ENCODE measurements at places on chromosomes 13 and 19.

DNA sequence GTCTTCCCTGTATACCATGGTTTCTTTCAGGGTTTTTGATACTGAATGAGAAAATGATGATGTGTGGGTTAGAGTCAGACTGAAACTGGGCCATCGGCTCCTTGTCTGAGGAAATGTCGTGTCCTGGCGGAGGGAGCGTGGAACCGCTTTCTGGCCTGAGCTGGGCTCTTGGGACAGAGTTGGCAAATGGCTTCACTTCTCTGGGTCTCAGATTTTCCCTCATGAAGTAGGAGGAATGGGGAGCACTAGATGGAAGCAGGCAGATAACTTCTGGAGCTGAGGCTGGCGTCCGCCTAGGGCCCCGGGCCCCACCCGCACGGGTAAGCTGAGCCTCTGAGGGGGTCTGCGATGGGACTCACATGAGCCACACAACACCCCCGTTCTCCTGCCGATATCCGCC lies 133.3 kb upstream of the WASF3 start:
- no peak for DNase-seq

DNA sequence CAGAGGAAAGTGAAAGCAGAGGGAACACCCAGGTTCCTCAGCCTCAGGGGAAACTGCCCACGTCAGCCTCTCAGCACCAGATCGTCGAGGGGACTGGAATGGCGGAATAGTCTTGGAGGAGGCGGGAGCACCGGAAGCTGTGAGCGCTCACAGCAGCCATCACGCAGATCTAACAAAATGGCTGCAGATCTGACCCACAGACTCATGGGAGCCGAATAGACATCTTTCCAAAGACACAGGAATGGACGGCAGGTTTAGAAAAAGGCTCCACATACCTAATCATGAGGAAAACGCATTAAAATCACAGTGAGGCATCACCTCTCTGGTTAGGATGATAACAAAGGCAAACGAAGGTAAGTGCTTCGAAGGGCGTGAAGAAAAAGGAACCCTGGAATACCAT lies 11.8 kb upstream of the LILRA2 start:
- DNase-seq, result no peak

DNA sequence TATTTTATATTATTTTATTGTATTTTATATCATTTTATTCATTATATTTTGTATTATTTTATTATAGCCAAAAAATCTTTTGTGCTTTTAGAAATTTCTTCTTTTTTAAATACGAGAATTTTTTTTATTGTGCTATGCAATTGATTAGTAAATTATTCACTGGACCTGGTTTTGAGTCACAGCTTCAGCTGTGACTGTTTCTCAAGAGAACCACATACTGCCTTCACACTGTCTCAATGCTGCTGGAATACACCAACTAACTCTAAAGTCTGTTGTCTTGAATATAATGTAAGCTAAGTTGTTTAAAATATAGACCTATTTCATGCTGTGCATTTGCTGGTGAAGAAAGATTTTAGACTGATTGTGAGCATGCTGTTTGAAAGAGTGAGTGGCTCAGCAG lies 423.6 kb downstream of the NDFIP2 start:
- DNase-seq, result no peak

DNA sequence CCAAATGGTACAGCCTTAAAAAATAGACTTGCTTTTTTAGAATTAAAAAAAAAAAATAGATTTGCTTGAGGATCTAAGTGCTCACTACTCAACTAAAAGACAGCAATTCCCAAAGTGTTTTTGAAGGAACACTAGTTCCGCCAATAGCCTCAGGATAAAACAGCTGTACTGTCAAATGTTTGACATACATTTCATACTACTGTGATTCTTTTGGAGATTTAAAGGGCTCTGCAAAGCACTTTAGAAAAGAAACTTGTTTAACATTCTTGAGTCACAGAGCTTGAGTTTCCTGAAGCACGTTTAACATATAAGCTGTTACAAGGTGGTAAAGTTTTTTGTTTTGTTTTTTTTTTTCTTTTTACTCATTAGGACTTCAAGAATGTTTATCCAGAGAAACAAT lies 23.1 kb upstream of the KLF5 start:
- no peak for DNase-seq

GRCh38 chr19:881385-882071 lies 11.5 kb downstream of the MED16 start:
- DNase-seq, result no peak

DNA sequence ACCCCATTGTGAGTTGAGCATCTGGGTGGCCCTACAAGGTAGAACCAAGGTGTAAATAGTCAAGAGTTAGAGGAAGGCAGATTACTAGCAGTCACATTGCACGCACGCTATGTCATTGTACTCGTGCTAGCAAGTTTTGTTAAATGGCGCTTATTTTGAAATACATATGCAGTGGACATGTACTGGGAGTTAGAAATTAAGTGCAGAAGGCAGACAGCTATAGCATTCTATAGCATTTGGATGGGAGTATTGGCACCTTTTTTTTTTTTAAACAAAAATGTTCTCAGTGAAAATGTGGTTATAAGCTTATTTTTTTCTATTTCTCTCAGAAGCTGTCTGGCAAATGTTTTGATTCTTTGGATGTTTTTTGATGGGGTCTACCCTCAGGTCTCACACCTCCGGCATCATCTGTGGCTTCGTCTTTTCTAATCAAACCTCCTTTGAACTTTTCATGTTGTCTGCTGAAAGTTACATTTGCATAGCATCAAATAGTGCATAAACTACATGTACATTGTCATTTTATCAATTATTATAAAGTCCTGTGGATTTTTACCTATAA lies 68.1 kb downstream of the ARHGEF7 start:
- DNase-seq, result no peak

- DNase-seq, result no peak
Observed at GRCh38 chr13:78299832-78300623, 303.3 kb downstream of the POU4F1 start.

GRCh38 chr13:80695841-80696240 lies 354.9 kb upstream of the SPRY2 start:
- DNase-seq, result no peak

- DNase-seq, result no peak
Observed at GRCh38 chr19:49870309-49870901, 3.0 kb upstream of the PNKP start.

DNA sequence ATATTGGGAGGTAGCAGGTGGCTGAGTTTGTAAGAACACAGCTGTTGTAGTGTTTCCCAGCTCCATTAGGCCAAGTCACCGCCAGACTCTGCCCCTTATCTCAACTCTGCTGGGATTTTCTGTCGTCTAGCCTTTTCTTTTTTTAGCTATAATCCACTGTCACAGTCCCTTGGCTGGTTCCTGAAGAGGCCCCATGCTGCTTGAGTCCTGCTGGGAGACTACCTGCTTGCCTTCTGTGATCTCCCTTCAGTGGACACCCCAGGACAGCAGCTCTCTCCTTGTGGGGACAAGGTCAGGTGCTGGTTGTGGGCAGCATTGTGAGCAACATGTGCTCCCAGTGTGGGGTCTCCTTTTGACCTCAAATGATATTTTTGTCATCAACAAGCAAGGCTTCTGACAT lies 195.0 kb upstream of the ATXN8OS start:
- DNase-seq, result no peak

DNA sequence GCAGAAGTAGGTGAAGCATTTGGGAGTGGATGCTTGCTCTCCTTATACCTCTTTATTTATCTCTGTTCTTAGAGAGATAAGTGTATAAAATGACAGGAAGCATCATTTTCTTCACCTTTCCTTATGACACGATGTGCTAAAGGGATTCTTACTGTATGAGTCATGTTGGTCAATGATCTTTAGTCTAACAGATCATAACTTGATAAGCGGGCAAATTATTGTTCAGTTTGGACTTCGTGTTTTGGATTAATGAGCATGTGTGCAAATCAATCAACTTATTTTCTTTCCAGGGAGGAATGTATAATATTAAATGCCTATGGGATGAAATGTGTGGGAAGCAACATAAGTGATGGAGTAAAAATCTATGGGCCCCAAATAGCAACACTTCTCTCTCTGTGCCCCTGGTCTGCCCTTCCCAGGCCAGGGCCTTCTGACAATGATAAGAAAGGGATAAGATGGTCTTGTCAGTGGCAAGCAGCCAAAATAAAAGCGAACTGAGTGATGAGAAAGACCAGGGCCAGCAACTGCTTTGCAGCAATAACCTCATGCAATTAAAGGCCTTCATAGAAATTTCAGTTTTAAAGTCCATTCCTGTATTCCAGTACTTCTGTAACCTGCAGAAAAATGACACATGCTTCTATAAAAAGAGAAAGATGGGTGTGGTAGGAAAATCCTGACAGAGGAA lies 61.4 kb downstream of the SLC10A2 start:
- no peak for DNase-seq

DNA sequence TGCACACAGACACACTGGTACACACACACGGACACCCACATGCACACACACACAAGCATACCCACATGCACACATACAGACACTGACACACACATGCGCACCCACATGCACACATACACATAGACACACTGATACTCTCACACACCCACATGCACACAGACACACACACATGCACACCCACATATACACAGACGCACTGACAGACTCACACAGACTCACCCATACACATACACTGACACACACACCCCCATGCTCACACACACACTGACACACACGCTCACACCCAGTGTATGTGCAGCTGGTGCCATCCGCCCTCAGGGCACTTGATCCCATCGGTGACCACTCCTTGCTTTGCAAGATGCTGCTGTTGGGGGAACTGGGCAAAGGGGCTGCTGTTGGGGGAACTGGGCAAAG lies 9.7 kb upstream of the RASA3 start:
- DNase-seq, result no peak

DNA sequence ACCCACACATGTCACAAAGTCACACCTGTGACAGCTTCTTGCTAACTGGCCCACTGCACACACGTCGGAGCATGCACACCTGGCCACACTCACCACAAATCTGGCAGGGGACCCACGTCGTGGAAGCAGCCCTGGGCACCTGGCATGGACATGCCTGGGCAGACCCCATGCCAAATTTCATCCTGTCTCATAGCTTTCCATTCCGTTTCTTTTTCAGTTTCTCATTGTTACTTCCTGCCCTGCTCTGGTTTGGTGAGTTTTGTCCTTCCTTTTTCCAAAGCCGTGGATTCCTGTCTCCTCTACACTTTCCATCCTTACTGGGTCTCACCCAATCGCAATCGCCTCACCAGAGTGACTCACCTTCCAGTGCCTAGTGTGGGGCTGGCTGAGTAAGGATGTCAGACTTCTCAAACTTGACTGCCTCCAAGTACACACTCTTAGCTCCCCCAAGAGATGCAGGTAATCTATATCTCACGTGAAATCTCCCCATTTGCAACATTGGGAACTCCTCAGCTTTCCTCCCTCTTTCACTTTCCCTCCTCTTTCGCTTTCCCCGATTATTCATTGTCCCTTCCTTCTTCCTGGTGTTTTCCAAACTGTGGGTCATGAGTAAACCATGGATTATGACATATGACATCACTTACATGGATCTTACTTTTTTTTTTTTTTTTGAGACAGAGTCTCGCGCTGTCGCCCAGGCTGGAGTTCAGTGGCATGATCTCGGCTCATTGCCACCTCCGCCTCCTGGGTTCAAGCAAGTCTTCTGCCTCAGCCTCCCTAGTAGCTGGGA lies 1.6 kb upstream of the BBC3 start:
- DNase-seq, result no peak

DNA sequence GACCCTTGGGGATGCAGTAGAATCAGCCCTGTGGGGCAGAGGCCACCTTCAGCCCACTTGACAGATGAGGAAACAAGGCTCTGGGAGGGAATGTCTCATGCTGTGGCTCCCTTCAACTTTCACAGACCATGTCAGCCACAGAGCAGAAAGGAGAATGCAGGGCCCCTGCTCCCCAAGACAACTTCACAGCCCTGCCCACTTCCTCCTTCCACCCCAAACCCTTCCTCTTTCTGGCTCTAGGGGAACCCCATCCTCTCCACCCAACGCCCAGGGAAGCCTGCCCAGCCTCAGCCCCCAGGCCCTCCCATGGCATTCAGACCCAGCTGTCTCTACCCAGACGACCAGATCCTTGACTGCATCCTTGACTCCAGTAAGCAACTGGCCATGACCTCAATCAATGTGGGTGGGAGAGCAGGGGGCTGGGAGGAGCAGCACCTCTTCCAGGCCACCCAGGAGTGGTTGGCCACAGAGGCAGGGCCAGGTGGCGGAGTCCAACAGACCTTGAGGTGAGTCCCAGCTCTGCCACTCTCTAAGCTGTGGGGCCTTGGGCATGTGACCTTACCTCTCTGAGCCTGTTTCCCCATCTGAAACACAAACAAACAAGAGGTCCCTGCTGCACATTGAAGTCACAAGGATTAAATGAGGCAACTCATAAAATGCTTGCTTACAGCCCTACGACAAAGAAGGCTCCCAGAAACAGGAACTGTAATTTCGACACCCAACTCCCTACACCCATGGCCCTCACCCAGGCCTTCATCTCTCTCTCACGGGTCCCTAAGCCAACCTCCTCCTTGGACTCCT lies 15.8 kb downstream of the DEDD2 start:
- DNase-seq, result no peak

- DNase-seq, result no peak
Observed at GRCh38 chr13:37118016-37118415, 12.6 kb upstream of the CSNK1A1L start.

DNA sequence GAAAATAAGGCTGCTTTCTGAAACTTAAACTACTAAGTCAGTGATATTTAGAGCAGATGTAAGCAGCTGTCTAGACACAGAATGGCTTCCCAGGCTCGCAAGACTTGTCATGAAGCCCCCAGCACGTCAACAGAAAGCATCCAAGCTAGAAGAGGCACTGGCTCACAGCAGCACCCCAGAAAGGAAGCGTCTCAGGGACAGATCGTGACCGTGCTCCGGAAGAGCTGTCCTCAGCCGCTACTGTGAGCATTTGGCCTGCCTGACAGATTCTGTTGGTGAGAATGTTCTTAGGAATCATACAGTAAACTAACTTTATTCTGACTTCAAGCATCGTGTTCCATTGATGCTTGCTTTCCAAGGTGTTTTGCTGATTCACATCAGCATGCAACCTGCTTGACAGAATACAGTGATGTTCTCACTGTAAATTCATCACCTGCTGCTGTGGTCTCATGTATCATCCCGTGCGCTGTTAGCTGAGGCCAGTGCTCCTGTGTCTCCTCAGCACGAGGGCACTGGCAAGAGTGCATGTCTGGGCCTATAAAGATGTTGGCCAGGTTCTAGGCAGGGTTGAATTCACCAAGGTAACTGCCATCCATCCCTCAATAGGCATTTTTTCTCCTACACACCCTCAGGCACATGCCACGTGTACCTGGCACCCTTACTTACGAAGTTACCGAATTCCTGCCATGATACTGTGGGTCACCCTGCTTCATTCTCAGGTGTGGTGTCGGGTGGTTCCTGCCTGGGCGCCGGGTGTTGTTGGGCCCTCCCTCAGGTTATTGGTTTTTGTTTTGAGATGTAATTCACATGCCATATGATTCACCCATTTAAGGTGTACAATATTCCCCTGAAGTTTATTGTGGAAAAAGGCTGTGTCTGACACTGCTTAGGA lies 15.9 kb downstream of the SPINT2 start:
- DNase-seq, result no peak

DNA sequence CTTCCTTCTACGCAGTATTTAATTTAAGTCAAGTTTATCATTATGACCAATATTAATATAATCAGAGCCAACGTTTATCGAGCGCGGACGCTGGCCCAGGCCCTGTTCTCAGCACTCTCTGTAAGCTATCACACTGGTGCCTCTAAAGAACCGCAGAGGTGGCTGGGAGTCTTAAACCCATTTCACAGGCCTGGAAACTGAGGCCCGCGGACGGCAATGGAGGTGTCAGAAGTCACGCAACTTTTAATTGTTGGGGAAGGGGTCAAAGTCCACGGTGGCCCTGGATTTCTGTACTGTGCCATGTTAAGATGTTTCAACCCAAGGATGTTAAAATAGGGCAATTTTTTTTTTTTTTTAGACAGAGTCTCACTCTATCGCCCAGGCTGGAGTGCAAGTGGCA lies 8.8 kb downstream of the PTPRS start:
- no peak for DNase-seq
